Caki2 (cell line): ENCODE measurements at places on chromosomes 4 and X.

- DNase-seq, result no peak
These were observed 36.3 kb downstream of the IL21 start for GRCh38 chr4:122584519-122584918.

- DNase-seq, result no peak
These were observed 4.4 kb downstream of the ANK2 start for GRCh38 chr4:113053883-113054282.

GRCh38 chr4:8220661-8221450 is 21.8 kb downstream of the SH3TC1 start:
- DNase-seq, result no peak

GRCh38 chr4:87622303-87622702 is 14.0 kb downstream of the DSPP start:
- no peak for DNase-seq

DNA sequence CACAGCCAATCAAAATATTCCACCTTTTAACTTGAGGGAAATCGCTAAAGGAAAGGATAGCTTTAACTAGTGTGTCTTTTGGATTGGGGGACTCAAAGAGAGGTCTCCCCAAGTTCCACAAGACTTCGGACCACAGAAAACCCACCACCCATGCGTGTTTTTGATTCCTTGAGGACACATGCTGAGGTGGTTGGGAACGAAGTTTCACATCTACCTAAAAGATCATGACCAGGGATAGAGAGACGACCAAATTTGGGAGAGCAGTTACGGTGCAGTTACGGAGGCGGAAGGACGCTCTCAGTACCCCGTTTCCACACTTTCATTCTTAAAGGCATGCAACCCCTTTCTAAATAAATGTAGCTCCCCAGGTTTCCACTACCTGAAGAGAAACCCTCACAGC is 1.1 kb downstream of the PCYT1B start:
- no peak for DNase-seq

DNA sequence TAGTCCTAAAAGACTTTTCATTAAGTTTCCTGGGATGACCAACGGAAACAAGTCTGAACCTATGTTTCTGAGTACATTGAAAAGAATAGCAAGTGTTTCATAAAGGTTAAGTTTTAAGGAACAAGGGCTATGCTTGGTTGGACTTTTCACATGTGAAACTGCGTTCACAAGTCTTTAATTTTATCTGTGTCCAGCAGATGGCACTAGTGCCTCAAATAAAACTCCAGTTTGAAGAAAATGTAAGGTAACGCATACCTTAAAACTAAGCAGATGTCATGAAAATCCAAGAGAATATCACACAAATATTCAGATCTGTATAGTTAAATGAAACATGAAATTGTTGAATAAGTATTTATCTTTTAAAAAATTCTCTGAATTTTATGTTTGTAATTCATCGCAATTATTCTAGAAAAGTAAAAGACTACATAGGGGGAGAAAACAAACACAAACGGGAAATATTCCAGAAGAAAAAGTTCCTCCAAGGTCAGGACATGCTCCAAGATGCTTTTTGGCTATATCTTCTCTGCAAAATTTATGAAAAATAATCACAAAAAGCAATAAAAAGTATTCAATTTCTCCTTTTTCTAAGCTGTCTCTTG is 89.6 kb upstream of the MAD2L1 start:
- DNase-seq, result peak; percentile 22

DNA sequence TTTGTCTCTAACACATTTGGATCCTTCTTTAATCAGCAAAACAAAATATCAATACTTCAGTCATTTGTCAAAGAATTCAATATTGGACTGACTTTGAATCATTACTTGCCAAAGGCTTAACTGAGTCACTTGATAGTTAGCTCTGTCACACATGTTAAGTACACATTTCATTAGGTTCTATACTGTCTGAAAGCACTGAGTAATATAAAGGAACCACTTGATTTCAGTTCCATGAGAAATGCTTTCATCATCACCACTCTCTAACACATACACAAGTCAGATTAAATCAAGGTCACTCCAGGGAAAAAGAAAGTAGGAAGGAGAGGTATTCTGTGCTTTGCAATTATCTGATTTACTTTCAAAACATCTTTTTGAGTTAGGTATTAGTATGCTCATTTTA is 1233.1 kb downstream of the C4orf33 start:
- no peak for DNase-seq

GRCh38 chrX:1529328-1529727 is 7.7 kb downstream of the P2RY8 start:
- no peak for DNase-seq

DNA sequence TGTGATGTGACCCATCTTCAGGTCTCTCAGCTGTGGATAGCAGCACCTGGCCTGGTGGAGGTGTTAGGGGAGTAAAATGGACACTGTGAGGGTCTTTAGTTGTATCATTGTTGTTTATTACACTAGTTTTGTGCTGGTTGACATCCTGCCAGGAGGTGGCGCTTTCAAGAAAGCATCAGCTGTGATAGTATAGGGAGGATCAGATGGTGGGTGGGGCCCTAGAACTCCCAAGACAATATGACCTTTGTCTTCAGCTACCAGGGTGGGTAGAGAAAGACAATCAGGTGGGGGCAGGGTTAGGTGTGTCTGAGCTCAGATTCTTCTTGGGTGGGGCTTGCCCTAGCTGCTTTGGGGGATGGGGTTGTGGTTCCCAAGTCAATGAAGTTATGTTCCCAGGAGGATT is 162.8 kb downstream of the PPP1R2C start:
- peak; percentile 2 for DNase-seq

- DNase-seq, result peak; percentile 92
These were observed at the start of gene NONO for GRCh38 chrX:71283403-71284143. NONO (plus strand) TSS chrX:71283635; CDS start chrX:71290638, 7,003 bp downstream.

DNA sequence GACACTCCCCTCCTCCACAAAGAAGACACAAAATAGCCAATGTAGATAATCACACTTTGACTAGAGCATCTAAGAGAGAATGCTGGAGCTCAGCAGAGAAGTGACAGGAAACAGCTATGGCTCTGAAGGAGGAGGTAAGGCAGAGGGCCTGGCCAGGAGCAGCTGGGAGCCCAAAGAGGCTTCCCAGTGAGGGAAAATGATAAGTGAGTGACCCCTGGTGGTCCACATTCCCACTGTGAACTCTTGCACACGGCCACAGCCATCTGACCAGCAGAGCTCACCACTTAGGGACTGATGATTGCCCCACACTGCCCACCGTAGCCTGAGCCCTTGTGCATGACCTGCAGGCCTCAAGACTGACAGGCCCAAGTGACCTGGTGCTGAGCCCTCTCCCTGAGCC is 162.7 kb upstream of the GALNTL6 start:
- no peak for DNase-seq

GRCh38 chr4:10734697-10735096 is 50.1 kb upstream of the CLNK start:
- no peak for DNase-seq

- peak; percentile 54 for DNase-seq
These were observed 127.4 kb downstream of the GRIA3 start for GRCh38 chrX:123311486-123311885.

DNA sequence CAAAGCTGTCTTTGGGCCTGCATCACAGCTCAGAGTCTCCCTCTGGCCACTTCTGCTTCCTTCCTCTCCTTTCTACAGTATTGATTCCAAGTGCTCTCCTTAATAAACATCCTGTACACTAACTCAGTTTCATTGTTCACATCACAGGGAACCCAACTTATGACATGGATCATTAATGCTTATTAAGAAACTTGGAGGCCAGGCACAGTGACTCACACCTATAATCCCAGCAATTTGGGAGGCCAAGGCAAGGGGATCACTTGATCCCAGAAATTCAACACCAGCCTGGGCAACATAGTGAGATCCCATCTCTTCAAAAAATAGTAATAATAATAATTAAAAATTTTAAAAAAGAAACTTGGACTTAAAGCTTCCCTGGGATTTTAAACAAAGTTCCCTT is 89.2 kb upstream of the EFHC2 start:
- no peak for DNase-seq

GRCh38 chrX:48579259-48579658 is 5.0 kb downstream of the RBM3 start:
- no peak for DNase-seq

DNA sequence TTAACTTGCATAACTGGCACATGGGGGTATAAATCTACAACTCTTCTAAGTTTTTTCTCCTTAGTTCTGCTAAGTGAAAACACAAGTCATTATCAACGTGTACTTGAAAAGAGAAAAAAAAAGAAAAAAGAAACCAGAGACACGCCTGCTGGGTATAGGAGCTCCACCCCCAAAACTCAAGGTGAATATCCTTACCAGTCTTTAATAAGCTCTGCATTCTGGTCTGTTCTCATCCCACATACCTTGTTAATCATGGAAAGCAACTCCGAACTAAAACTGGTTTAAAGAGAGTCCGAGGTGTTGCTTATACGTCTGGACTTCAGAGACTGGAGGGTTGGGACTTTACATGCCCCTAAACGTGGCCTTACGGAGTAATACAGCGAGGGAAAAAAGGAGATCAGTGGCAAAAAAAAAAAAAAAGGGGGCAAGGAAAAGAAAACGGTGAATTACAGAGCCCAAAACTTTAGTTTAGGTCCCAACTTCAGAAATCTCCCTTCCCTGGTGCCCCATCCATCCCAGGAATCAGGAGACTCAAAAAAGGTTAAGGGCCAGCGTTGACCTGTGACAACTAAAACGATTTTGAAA is 1.0 kb downstream of the PGRMC2 start:
- DNase-seq, result peak; percentile 73

GRCh38 chr4:123479944-123480343 is 83.3 kb downstream of the SPRY1 start:
- DNase-seq, result peak; percentile 26

GRCh38 chr4:153335665-153336064 is 8.8 kb upstream of the MND1 start:
- no peak for DNase-seq

DNA sequence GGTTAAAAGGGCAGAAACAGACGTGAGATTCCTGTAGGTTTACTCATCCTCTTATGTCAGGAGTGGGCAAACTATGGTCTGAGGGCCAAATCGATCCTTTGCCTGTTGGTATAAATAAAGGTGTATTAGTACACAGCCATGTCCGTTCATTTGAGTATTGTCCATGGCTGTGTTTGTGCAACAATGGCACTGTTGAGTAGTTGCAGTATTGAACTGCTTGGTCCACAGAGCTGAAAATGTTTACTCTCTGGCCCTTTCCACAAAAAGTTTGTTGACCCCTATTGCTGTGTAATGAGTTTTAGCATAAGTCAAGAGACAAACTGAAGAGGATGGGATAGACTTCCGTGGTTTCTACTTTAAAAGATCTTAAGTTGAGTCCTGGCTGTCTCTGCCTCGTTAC is 59.0 kb upstream of the MID1 start:
- no peak for DNase-seq

GRCh38 chr4:75158451-75158850 is 225.5 kb downstream of the PARM1 start:
- DNase-seq, result no peak

- peak; percentile 90 for DNase-seq
These were observed 98.2 kb upstream of the PGRMC2 start for GRCh38 chr4:128385683-128386304.

- no peak for DNase-seq
These were observed 27.6 kb upstream of the INTU start for GRCh38 chr4:127604949-127605709.

DNA sequence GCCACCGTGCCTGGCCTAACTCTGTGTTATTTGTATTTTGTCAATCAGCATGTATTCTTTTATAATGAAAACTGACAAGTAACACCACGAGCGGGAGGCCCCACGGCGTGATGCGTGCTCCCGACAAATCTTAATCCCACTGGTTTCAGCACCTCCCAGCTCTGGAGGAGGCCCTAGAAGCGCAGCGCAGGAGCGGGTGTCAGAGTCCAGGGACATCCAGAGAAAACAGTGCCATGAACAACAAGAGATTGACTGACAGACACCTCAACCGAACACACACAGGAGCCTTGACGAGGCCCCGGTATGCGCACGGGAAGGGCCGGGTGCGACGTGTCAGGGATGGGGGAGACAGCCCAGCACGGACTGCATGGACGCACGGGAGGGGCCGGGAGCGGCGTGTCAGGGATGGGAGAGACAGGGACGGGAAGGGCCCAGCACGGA is 23.0 kb downstream of the GAK start:
- DNase-seq, result no peak

DNA sequence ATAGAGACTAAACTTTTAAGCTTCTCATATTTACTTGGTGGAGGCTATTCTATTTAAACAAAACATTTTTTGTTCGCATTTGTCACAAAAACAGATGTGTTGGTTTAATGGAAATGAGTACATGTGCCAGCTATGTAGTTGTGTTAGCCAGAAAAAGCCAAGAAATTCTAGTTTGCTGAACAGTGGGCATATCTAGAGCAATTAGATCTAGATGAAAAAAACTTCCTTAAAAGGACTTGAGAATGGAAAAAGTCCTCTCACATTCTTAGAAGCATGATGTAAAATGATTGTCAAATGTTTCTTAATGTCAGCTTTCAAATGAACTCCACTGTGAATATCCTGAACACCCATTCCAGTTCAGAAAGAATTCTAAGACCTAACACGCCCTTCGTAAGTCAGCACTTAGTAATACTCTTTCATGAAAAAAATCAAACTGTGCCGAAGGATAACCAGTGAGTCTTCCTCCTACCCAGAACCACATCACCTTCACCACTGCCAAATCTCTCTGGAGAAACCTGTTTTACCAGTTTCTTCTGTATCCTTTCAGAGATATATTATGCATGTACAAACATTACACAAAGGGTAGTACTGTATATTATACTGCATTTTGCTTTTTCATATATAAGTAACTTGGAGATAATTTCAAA is 28.2 kb downstream of the PHKA1 start:
- DNase-seq, result no peak

GRCh38 chrX:64850371-64851082 is 125.7 kb downstream of the ZC4H2 start:
- no peak for DNase-seq

DNA sequence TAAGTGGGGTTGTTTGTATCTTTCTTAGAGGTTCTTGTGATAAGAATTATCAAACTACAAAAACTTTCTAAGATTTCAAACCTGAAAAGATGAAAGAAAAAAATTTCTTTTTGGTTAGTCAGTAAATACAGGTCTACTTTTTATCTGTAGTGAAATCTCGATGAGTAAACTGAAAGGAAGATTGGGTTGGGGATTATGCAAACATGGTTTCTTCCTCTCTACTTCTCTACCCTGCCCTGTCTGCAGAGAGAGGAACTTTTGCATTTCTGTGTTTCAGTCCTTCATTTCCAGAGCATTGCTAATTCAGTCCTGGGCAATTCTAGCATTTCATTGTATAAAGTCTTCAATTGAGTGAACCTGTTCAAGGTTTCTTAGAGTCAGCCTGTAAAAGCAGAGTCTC is 51.6 kb upstream of the IL2 start:
- no peak for DNase-seq

DNA sequence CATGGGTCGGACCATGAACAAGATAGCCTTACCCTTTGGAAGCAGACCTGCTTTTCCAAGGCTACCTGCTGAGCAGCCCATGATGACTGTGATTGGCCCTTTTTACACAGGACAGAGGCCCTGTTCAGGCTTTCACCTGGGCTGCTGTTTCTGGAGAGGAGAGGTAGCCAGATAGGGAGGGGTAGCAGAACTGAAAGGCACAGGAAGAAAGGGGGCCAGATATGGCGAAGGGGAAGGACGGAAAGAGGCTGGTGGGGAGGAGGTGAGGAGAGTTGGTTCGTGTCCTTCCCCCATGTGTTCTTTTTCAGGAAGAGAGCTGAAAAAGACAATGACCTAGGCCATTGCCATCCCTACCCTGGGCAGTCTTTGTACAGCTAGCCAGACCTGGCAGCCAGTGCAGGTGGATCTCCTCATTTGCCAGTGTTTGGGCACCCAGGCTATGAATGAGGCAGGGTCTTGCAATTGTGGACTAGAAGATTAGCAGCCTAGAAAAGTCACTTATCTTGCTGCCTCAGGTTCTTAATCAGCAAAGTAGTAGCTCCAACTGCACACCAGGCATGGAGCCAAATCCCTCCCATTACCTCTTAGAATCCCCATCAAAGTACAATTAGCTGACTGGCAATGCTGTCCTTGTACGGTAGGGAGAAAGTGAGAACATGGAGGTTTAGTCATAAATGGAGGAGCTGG is 139.6 kb downstream of the AMMECR1 start:
- no peak for DNase-seq
